Ureter (tissue), 1 donor: ENCODE measurements at places on chromosomes 5 and 9. TPM values are rescaled to one million over a fixed set of nuclear protein-coding genes. Genes with fewer than 3 reads are reported as not detected.
A peak's percentile ranks its signal among the peaks of the same experiment; 100 is the strongest.

IL33 gene
- total RNA-seq: 49.7 TPM

DNA sequence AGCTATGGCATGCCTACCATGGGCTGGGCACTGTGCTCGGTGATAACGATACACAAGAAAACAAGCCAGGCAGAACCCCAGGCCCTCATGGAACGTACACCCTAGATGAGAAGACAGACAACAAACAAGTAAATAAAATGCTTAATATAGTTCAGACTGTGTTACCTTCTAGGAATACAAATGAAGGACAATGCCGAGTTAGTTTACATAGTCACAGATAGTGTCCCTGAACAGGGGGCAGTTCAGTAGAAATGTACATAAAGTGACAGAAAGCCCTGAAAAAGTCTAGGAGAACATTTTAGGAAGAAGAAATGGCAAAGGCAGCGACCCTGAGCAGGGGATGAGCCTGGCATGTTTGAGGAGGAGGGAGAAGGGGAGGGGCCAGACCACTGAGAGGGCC lies 21.7 kb downstream of the SLC22A5 start:
- DNase-seq: no peak

DNA sequence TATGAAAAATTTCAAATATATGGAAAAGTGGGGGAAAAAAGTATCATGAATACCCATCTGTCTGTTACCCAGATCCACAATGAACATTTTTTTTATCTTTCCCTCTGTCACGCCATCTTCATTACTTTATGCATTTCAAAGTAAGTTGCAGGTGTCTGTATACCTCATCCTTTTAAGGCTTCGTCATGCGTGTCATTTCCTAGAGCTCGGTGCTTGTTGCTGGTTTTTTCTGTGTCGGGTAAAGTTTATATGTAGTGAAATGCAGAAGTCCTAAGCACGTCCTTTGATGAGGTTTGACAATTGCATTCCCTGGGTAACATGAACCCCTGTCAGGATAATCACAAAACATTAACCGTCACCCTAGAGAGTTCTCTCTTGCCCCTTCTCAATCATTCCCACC lies 52.1 kb downstream of the DAPK1 start:
- no peak for DNase-seq

- DNase-seq: no peak
These were observed 141.8 kb downstream of the YIPF5 start for GRCh38 chr5:144028636-144029035.

GRCh38 chr5:151903243-151903653 lies 21.4 kb downstream of the GLRA1 start:
- no peak for DNase-seq

HSPA5 gene
- total RNA-seq: 224 TPM

DNA sequence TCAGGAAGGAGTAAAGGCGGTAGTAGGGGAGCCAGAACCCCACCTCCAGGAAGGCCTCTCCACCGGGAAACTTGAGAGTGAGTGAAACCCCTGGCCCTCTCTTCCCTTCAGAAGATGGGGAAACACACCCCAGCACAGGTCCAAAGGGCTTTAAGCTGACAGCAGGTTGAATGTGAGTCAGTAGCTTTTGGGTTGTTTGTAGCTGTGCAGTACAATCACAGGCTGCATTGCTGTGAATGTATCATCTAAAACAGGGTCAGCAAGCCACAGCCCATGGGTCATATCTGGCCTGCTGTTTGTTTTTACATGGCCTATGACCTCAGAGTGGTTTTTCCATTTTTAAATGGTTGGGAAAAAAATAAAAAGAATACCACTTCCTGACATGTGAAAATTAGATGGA lies 10.0 kb downstream of the OTULINL start:
- no peak for DNase-seq

GRCh38 chr9:2355697-2355983 lies 265.9 kb upstream of the VLDLR start:
- DNase-seq: no peak

DNA sequence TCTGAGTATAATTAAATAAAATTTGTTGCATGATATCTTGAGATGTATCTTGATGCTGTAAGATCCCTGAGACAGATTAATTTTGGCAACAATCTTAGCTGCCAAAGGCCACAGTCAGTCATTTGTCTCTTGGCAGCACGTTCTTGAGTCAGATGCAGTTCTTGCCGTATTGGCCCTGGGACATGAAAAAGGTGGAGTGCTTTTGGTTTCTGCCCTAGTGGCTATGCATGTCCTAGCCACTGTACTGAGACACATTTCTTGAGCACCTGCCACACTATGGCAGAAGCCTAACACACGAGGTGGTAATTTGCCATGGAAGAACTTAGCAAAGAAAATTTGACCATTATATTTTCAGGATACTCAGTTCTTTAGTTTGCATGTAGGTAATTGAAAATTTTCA lies 45.0 kb upstream of the PHF2 start:
- no peak for DNase-seq

DNA sequence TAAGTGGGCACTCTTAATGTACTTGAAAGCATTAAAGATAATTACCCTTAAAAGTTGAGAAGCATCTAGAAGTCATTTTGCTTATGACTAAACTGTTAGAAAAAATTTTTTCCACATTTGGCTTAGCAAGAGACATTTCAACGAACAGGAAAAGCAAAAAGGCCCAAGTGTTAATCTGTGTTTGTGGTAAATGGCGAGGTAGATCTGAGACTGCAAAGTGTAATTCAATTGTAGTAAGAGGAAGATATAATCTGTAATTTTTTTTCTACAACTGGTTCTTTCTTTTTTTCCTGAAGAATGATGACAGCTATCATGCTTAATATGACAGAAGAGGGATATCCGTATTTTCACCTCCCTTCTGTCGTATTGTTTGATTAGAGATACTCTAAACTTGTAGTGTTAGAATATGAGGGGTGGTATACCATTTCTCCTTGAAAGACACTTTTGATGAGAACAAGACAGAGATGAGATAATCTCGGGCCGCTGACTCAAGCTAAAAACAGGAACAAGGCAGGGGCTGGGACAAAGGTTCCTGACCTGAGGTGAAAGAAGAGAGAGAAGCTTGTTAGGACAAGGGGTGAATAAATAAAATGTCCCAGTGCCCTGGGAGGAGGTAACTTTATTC lies 459.3 kb upstream of the ZNF608 start:
- DNase-seq: no peak

GRCh38 chr5:66337626-66338226 lies 193.6 kb downstream of the SREK1 start:
- DNase-seq: no peak

DNA sequence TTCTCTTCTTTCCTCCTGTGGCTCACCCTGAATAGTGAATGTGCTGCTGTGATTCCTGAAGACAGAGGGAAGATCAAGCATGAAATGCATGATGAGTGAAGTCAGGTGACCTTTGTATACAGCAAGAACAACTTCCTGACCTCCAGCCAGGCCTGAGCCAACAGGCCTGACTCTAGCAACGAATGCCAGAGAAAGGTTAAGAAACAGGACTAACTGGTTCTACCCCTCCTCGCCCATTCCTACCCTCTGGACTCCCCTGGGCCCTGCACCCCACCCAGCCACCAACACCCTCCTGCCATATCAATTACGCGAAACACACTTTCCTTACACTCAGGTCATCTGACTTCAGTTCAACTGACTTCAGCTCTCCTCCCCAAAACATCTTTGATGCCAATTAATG lies 4.9 kb downstream of the SUSD1 start:
- peak; percentile 86 for DNase-seq

SPATA9 gene
- total RNA-seq: 1.4 TPM

GRCh38 chr5:56669534-56670483 lies 145.5 kb upstream of the MAP3K1 start:
- DNase-seq: no peak

DNA sequence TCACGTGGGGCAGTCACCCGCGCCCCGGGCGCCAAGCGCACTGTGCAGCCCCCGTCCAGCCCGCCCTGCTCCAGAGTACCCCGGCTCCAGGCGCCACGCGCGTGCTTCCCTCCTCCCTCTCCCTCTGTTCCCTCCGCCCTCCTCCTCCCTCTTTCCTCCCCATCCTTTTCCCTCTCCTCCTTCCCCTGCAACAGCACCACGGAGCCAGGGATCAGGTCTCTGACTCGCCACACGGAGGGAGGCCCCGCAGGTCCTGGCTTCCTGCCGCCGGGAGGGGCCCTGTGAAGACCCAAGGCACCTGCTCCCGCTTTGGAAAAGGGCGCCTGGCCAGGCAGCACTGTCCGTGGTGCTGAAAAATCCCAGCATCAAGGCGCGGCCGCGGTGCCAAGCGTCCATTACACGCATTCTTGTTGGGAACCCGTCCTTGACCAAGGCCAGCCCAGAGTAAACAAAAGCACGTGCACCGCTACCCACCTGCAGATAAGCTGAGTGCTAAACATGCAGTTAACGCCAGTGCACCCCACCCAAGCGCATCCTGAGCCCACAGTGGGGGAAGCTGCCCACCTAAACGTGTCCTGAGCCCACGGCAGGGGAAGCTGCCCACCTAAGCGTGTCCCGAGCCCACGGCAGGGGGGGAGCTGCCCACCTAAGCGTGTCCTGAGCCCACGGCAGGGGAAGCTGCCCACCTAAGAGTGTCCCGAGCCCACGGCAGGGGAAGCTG lies 21.7 kb downstream of the SLC6A18 start:
- DNase-seq: no peak

DNA sequence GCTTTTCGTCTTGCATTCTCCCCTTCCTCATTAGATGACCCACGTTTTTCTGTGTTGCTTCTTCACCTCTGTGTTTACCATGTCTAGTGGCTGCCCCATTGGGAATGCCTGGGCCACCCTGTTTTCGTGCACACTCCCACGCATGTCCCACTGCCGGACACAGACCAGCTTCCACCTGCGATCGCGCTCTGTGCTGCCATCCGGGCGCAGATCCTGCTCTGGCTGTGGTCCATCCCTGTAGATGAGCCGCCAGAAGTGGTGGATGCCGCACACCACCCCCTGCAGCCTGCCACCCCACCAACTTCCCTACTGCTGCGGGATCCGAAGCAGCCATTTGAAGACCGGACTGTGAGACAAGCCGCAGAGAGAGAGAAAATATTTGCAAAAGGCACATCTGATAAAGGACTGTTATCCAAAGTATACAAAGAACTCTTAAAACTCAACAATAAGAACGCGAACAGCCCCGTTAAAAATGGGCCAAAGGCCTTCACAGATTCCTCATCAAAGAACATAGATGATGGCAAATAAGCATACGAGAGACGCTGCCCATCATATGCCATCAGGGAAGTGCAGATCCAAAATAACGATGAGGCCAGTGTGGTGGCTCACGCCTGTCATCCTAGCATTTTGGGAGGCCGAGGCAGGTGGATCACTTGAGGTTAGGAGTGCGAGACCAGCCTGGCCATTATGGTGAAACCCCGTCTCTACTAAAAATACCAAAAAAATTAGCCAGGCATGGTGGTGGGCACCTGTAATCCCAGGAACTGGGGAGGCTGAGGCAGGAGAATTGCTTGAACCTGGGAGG lies 163.7 kb downstream of the COL23A1 start:
- peak; percentile 29 for DNase-seq

GRCh38 chr9:35499029-35499700 lies 9.3 kb downstream of the RUSC2 start:
- no peak for DNase-seq

- DNase-seq: no peak
These were observed 24.6 kb downstream of the NR2F1 start for GRCh38 chr5:93607367-93608258.
